ENCODE measurements at places on chromosomes 7 and 10.

DNA sequence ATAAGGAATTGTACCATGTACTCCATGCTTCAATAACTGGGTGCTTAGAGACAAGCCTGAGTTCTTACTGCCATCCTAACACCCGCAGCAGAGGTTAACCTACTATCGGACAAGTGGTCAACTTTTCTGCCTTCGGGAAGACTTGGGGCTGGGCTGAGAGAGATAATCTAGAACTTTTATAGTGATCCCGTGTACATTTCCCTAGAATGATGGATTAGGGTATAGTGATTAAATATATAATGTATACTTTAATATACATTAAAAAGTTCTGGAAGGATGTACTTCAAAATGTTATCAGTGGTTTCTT lies 12.2 kb upstream of the HNRNPF start:
- no peak for DNase-seq

DNA sequence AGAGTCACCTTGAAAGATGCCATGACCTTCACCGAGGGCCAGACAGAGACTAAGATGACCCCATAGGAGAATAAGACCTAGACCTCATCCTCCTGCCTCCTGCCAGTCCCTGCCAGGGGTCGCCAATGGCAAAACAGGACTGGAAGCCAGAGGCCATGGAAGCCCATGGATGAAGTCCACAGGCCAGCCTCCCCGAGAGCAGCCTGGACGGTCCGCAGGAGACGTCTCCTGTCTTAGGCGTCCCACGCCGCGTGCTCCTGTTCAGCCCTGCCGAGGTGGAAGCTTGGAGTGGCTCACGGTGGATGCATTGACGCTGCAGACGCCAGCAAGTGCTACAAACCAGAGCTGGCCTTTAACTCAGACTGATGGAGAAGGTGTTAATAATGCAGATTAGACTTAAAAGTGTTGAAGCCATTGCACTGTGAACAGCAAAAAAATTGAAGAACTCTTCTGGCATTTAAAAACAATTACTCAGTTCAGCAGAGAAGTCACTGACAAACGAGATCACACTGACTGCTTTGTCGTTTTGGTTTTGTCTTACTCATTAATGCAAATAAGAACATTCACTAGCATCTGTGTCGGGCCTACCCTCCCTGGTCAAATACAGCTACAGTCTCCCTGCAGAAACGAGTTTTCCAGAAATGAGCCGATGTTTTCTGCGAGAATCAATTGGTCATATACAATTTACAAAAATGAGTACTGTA lies 38.1 kb upstream of the FAM20C start:
- no peak for DNase-seq

GRCh38 chr10:68877482-68878110 lies 23.5 kb upstream of the DDX50 start:
- no peak for DNase-seq

GRCh38 chr7:158689488-158689887 lies 15.1 kb downstream of the NCAPG2 start:
- no peak for DNase-seq

- DNase-seq = no peak
Observed at GRCh38 chr10:123377883-123378282, 223.7 kb downstream of the BUB3 start.

- DNase-seq = no peak
Observed at GRCh38 chr7:152553671-152554317, 118.0 kb upstream of the KMT2C start.

DNA sequence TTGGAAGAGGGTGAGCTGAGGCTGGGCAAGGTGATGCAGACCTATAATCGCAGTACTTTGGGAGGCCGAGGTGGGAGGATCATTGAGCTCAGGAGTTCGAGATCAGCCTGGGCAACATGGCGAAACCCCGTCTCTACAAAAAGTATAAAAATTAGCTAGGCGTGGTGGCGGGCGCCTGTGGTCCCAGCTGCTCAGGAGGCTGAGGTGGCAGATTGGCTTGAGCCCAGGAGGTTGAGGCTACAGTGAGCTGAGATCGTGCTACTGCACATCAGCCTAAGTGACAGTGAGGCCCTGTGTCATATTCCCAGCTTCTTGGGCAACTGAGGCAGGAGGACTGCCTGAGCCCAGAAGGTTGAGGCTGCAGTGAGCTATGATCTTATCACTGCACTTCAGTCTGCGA lies 13.6 kb downstream of the BMPR1A start:
- DNase-seq = no peak

- DNase-seq = no peak
Observed at GRCh38 chr10:42961796-42962109, 115.1 kb upstream of the RET start.

DNA sequence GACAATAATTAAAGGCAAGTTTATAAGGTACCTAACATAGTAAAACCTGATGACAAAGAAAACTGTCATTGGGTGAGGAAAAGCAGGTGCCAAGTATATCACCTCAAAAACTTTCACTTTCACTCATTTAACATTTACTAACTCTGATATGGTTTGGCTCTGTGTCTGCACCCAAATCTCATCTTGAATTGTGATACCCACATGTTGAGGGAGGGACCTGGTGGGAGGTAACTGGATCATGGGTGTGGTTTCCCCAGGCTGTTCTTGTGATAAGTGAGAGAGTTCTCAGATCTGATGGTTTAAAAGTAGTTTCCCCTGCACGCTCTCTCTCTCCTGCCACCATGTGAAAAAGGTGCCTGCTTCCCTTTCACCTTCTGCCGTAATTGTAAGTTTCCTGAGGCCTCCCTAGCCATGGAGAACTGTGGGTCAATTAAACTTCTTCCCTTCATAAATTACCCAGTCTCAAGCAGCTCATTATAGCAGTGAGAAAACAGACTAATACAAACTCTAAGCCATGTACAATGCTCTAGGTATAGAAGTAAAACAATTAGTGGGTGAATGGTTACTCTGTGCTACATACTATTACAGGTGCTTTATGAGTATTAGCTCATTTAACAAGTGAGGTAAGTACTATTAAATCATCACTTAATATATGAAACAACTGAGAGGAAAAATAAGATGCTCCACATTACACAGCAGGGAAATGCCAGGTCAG lies 199.0 kb downstream of the CHCHD3 start:
- DNase-seq = peak; percentile 2

DNA sequence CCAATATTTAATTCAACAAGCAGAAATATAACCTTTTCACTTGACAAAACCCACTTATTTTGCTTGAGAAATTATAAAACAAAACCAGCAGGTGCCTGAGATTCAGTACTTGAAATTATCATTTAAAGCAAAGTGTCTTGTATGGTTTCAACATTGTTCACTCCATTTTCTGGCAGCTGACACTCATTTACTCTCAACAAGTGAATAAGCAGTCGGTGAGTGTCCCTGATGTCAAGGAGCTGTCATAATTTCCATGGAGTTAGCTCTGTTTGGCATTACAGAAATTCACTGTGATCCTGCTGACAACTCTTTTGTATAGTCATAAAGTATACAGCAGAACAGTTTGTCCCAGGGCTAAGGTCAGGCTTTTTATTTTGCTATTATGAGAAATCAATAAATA lies 490.0 kb downstream of the CNTNAP2 start:
- DNase-seq = no peak

- DNase-seq = no peak
Observed at GRCh38 chr10:48627984-48628609, 23.2 kb upstream of the ARHGAP22 start.

- no peak for DNase-seq
Observed at GRCh38 chr10:103648636-103649532, 155.4 kb downstream of the NEURL1 start.

GRCh38 chr10:98000346-98000745 lies 30.1 kb downstream of the CRTAC1 start:
- no peak for DNase-seq

GRCh38 chr10:115974816-115975430 lies 298.1 kb downstream of the GFRA1 start:
- DNase-seq = no peak

- no peak for DNase-seq
Observed at GRCh38 chr7:74475243-74475986, 21.7 kb downstream of the GTF2IRD1 start.

- DNase-seq = no peak
Observed at GRCh38 chr7:43038254-43038653, 74.2 kb upstream of the HECW1 start.

- no peak for DNase-seq
Observed at GRCh38 chr10:115604627-115605026, 511.5 kb downstream of the ATRNL1 start.

- DNase-seq = no peak
Observed at GRCh38 chr7:127997226-127997922, 33.9 kb downstream of the LRRC4 start.

- DNase-seq = peak; percentile 38
Observed at GRCh38 chr10:70925377-70926225, 37.2 kb upstream of the PCBD1 start.

DNA sequence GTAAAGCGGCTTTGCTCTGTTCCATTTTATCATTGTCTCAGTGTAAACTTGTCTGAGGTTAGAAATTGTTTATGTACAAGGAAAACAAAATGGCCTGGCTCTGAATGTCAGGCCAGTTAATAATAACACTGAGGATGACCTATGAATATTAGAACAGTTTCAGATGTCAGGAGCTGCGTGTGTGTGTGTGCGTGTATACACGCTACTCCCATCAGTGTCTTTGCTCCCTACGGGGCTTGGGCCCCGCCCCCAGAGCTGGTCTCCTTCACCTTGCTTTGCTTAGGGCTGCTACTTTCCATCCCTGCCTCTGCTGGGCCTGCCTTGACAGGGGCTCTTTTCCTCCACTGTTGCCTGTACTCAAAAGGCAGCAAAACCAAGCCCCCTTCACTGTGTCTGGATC lies 142.3 kb upstream of the BET1 start:
- no peak for DNase-seq

- DNase-seq = no peak
Observed at GRCh38 chr10:10138685-10139084, 879.0 kb upstream of the CELF2 start.

GRCh38 chr7:83105948-83106347 lies 56.7 kb downstream of the PCLO start:
- no peak for DNase-seq

DNA sequence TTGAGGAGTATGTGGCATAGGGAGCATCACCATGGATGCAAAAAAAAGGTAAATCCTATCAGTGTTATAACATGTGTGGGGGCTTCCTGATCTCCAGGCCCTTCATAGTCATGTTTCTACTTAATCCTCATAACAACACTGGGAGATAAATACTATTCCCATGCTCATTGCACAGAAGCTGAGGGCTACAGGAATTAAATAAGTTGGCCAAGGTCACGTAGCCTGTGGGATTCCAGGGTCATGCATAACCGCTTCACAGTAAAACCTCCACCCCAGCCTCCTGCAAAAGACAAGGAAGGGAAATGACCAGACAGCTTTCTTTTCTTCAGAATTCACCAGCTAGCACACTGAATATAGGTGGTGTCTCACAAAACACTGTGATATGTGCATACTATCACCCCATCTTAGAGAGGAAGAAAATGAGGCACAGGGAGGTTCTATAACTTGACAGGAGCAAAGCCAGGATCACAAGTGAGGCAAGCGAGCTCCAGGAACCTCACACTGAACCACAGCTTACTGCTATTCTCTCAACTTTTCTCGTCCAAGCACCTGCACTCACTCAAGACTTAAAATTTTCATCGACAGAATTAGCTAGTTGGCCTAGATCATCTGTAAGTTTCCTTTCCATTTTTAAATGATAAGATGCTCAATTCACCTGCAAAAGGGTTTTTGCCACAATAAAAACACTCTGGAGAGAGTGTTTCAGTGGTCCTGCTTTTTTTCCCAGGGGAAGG lies 13.4 kb downstream of the JAZF1 start:
- DNase-seq = no peak

DNA sequence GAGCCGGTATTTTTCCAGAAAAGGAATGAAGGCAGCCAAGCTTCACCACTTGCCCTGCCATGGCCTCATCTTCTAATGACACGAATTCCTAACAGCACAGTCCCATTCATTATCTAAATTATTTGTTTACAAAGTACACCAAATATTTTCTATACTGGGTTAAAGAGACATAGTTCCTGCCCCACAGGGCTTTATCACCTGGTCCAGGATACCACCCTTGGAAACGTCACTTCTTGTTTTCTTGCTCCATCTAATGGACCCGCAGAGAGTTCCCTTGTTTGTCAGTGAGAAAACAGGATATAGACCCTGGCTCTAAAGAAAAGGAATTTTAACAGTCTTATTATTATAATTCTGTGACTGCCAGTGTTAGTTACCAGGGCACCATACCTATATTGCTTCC lies 1165.4 kb downstream of the GATA3 start:
- DNase-seq = no peak

DNA sequence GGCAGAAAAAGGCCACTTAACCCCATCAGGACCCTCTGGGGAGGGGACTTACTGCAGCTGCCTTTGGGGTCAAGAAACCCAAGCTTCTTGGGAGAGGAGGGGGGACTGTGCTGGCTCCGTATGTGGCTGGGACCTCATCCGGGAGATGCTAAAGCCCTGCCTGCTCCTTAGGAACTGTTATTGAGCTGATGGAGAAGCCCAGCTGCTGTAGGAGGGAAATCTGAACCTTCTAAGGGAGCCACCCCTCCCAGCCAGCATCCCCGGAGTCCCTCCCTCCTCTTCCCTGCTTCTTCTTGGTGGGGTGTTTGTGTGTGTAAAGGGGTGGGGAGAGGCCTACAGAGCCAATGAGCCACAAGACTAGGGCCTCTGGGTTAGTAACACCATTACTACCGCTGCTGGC lies 8.2 kb downstream of the KCNIP2 start:
- no peak for DNase-seq

DNA sequence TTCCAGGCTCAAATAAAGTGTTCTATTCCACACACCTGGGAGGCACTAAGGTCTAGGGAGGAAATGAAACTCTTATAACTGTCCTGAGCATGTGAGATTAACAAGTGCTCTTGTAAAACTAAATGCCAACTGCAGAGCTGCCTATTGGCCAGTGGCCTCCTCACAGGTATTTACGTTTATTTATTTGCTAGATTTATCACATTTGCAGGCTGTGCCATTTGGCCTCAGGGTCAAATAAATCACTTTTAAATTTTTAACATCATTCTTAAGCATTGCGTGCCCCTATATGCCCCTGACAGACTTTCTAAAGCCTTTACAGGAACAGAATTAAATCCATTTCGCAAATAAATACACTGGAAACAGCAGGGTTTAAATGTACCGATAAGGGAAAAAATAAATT lies 381.8 kb upstream of the NFE2L3 start:
- DNase-seq = no peak

GRCh38 chr7:97982647-97983046 lies 7.3 kb downstream of the OCM2 start:
- DNase-seq = no peak

GRCh38 chr10:78653555-78653954 lies 415.2 kb upstream of the ZMIZ1 start:
- no peak for DNase-seq

- DNase-seq = no peak
Observed at GRCh38 chr7:149459201-149459539, 1.7 kb downstream of the ZNF777 start.

Measured in activated naive CD8-positive, alpha-beta T cell treated with anti-CD3 and anti-CD28 coated beads, Interleukin-2, amount 50 U/mL, for 16 hours (primary cell).